ENCODE measurements at places on chromosomes 2 and 18.

- DNase-seq, result no peak
Measured at GRCh38 chr2:148493822-148494563, 150.6 kb upstream of the EPC2 start.

- DNase-seq, result peak; percentile 93
Measured at GRCh38 chr2:234291765-234292204, 205.1 kb downstream of the ARL4C start.

DNA sequence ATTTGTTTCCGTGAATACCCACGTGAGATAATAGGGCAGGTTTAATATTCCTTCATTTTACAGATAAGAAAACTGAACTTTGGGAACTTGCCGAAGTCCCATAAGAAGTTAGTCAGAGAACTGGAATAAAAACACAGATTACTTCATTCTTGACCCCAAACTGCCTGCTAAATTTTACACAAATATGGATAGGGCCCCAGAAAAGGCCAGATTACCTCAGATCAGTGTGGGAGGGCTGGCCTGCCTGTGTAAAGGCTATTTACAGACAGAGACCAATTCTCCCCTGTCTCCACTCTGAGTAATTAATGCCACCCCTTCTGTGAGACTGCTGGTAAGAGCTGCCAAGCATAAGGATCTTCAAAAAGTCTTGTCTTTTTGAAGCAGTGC lies 139.2 kb downstream of the MGAT5 start:
- DNase-seq, result no peak

DNA sequence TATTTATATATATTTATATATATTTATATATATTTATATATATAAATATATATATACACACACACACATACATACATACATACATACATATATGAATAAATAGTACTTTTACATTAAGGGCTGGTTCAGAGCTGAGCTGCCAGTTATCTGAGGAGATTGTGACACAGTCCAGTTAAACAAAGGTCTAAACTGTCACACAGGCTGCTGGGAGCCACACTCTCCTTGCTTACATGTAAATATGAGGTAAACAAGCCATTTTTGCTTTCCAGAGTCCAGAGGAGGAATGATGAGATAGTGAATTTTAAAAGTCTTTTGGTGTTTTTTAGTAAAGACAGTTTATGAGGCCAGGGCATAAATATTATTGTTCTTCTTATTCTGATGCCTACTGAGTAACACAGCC lies 377.5 kb upstream of the PIK3C3 start:
- DNase-seq, result no peak

DNA sequence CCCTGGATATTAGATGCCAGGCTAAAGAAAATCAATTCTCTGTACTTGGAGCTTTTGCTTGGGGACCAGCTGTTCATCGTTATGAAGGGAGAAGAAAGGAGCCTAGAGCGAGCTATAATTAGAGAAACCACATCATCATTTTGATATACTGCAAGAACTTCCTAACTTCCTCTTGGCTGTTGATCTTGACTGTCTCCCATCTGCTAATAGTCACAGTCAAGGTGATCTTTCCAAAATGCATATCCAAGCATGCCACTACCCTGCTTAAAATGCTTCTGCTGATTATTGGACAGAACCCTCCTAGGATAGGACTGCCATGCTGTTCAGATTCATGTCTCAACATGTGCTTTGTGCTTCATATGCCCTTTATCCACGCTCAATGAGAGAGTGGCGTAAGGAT lies 54.8 kb downstream of the RAPGEF4 start:
- no peak for DNase-seq

GRCh38 chr2:231068525-231069222 lies 12.0 kb downstream of the PSMD1 start:
- DNase-seq, result peak; percentile 57

DNA sequence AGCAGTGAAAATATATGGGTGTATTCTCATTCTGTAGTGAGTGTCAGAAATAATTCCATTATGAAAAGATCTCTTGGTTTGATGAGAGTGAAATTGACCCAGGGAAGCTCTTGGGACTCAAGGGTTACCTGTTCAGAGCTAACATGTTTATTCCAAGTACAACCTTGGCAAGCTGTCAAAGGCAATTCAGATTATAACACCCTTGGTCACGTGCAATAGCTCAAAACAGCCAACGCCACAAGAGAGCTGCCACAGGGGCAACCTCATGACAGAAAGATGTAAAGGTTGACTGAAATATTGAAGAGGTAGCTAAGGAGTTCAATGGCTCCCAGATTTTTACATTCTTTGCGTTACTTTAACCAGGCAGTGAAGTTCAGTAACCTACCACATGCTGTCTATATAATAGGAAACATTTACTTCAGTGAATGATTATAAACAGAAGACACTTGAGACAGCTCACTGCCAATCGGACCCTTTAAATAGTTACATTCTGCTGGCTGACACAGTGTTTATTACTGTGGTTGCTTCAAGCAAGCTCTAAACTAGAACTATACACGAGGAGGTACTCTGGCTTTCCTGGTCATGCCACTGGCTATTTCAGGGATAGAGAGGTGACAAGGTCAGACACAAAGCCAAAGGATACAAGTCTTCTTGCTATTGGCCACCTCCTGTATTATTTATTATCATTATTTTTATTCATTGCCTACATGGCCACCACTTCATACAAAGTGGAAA lies 187.3 kb downstream of the PID1 start:
- DNase-seq, result no peak

GRCh38 chr18:31280502-31280901 lies 37.5 kb upstream of the DSG1 start:
- DNase-seq, result no peak

DNA sequence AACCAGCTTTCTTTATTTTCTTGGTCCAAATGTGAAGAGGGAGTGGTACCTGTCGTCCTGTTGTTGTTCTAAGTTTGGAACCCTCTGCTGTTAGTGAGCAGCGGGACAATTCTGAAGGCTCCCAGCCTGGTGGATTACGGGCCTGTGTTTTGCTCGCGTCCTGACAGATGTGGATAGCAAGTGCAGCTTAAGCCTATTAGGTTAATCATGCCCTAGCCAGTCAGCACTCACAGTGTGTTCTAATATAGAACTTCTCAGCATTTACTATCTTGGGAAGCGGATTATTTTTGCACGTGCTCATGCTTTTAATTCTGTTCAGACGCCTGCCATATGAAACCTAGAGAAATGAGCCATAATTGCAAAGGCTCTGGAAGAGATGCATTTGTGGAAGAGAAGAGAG lies at the start of gene PCARE:
PCARE (minus strand) TSS at position 113 of the 400 bp plus-strand sequence. CDS start 262 bp downstream, outside the sequence.
- DNase-seq, result no peak
